NCI-H1436 (cell line): ENCODE measurements at places on chromosomes 1 and 21.

- DNase-seq, result no peak
Measured at GRCh38 chr1:53603431-53603830, 135.5 kb downstream of the GLIS1 start.

GRCh38 chr1:36154765-36155407, 1.1 kb upstream of the MAP7D1 start:
- no peak for DNase-seq

DNA sequence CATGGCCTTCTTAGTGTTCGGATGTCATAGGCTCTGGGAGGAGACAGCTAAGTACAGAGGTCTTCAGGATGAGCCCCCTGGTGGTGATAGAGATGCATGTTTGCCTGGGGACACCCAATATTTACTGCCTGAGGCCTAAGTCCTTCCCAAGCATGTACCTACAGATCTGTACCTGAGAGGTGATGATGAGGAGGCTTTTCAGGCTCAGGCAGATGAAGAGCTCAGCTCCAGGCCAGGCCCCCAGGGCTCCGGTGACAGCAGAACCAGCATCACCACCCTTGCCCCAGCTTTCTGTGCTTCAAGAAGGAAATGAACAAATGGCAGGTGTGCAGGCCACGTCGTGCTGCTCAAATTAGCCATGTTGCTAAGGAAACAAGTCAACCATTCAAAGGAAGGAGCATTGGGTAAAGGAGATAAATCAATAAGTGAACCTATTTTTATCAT, 21.1 kb downstream of the CACNA1E start:
- peak; percentile 67 for DNase-seq

DNA sequence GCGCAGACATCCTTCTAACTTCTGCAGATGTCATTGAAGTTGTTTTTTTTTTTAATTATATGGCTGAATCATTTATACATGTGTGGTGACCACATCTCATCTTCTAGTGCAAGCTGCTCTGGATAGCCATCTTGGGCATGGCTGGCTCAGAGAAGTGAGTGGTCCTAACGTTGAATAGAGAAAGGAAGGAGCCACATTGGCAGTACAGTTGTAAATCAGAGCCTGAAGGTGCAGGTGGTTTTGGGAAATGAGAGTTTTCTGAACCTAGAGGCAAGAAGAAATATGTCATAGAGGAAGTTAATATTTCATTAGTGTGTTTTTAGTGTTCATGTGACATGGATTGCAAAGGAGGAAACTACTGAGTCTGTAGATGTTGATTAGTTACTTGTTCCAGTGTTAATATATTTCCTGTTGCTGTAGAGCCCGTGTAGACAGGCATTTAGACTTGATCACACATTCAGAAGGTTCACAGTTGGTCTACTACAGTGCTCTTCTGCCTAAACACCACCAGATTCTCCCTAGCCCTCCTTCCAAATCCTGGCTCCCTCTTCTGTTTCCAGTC, 163.7 kb downstream of the ROR1 start:
- no peak for DNase-seq

DNA sequence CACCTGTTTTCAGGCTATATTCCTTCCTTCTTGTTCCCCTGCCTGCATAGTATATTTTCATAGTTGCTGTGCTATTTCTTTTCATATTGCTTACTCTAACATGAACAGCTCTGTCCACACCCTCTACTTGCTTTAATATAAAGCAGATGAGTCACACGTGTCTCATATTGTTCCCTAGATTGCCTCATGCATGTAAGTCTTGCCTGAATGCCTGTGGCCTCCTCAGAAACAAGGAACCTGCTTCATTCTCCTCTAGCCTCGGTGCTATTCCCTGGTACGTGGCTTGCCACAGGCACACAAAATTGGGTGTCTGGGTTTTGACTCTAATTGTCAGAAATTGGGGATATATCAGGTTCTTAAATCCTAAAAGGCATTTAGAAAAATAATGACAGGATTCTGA, 16.5 kb upstream of the PKP1 start:
- no peak for DNase-seq

DNA sequence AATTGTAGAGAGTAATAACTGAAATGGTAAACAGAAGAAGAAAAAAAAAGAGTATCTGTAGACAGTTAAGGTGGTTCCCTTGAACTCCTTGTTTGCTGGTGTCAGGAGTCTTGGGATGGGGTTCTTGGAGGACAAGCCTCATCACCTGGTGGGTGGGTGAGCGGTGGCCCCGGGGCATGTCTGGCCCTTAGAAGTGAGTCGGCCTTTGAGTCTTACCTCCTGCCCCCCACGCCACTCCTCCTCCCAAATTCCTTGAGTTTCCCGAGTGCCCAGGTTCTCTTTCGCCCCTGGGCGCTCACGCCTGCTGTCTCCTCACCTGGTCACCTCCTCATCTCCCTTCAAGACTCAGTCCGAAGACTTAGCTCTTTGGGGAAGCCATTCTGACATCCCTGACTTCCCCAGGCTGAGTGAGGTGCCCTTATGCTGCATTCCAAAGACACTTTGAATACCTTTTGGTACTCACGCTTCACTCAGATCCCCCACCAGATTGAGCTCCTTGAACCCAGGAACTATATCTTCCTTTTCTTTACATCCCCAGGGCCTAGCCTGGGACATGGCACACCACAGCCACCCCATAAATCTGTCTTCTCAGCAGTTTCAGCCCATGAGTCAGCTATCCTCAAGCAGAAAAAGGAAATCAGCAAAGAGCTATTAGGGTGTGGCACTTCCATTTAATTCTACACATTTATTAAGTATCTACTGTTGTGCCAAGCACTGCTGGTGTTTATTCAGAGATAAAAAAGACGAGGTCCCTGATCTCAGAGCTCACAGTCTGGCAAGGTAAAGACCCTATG, 13.5 kb upstream of the IKBKE start:
- DNase-seq, result no peak

- no peak for DNase-seq
Measured at GRCh38 chr1:158422212-158422611, 3.8 kb downstream of the OR10K2 start.

- no peak for DNase-seq
Measured at GRCh38 chr21:45640001-45640887, 3.3 kb upstream of the PCBP3 start.

- DNase-seq, result no peak
Measured at GRCh38 chr1:109923131-109923945, 12.7 kb downstream of the CSF1 start.

DNA sequence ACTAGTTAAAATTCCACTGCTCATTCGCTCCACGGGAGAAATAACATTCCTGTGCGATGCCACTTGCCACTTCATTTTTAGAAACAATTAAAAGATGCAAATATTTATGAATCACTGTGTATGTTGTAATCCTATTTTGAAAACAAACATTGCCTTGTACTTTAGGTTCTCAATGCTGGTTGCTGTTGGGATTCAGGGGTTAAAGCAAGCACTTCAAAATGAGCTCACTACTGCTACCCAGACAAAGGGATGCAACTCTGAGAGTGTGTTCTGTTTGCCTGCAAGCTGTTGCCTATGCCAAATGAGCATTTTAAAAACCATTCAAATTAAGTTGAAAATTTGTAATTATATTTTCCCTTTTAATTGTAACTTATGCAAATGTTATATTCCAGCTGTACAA, 87.5 kb downstream of the RWDD3 start:
- DNase-seq, result no peak

GRCh38 chr1:80403471-80403893, 1397.0 kb upstream of the ADGRL4 start:
- DNase-seq, result no peak

DNA sequence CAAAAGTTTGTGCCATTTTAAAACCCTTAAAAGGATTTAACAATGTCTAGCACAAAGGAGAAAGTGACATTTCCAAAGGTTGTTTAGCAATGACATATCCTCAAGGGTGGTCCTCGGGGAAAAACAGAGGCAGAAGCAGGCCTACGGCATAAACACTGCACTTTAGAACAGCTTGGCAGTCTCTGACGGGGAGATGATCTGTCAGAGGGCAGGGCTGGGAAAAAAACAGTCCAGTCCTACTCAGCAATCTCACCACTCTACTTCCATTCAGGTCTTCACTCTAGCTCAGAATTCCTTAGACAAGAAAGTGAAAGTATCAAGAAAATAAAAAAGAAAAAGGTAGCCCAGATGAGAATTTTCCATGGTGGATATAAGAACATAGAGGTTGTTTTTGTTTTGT, 4.1 kb downstream of the CRYZ start:
- DNase-seq, result no peak

GRCh38 chr1:42316292-42316691, 18.7 kb downstream of the FOXJ3 start:
- no peak for DNase-seq

DNA sequence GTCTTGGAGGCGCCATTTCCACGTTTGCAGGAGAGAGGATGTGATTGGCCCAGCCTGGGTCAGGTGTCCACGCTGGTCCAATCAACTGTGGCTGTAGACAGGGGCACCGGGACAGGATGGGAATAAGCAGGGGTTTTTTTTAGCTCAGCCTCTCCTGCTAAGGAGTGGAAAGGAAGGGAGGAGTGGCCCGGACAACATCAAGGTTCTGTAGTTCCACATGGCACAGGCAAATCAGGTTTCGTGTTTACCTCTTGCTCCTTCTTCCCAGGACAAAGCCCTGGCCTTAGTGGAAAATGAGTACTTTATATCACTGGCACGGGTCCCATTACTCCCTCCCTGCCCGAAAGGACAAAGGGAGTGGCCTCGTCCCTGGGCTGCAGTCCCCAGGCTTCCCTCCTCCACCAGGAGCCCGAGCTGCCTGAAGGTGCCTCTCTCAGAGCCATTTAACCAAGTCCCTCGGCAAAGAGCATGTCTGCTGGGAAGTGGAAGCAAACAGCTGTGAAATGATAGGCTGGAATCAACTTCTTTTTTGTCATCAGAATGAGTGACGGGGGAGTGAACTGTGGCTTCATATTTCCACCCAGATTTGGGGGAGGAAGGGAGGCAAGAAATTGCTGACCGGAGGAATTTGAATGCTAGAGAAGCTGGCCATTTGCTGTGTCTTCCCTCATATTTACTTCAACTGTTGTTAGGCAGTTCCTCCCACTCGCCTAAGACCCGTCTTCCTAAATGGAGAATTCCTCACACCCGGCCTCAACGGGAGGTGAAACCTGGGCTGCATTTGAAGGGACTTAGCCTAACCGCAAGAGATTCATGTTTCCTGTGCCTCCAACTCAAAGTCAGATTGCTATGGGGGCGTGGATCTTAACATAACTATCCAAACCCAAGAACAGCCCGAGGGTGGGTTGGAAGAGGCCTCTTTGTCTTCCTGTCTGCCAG, 84.9 kb upstream of the SLC44A3 start:
- DNase-seq, result no peak

DNA sequence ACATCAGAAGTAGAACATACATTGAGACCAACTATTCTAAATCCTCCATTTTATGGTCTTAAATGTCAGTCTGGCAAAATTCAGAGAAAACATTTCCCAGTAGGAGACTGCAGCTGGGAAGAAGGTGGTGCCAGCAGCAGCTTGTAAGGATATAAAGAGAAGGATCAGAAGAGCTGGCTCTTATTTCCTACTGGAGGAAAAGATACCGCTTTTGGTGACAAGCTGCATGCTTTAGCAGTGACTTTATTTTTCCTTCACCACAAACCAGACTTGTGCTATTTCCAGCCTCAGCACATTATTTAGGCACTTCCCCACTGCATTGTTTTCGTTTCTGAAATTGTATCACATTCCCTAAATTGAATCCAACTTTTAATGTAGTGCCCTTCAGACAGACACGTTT, 28.4 kb downstream of the RNF11 start:
- DNase-seq, result no peak

GRCh38 chr21:43194303-43195120, 25.7 kb downstream of the CRYAA start:
- DNase-seq, result no peak
